ENCODE measurements at places on chromosomes 2 and 18.
A peak's percentile ranks its signal among the peaks of the same experiment; 100 is the strongest.

DNA sequence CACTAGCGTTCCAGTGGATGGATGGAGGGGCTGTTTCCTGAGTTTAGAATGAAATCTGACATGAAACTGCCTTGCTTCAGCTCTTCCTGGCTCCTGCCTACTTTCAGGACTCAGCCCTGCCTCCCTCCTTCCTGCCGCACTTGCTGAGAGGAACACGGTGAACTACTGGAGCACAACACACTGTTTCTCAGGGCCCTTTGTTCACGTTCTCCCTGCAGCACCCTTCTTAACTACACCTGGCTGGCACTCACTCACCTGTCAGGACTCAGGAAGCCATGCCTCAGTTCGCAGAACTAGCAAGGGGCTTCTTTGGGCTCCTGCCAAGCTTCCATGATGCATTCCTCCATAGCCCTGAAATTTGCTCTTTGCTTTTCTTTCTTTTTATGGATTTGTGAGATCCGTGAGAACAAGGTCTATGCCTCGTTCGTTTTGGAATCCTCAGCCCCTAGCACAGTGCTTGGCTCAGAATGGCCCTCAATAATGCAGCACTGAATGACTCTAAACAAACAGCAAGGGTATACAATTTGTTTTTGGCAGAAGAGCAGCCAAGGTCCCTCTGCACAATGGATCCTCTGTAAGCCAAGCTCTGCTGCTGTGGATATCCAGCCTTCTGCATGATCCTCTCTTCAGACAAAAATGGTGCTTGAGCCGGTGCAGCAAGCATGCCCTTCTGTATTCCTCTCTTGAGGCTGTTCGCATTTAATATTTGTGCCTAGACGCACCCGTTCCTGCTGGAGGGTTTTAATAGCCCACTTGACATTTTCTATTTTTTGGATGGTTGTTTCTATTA, 357.0 kb downstream of the TSN start:
- DNase-seq: no peak

DNA sequence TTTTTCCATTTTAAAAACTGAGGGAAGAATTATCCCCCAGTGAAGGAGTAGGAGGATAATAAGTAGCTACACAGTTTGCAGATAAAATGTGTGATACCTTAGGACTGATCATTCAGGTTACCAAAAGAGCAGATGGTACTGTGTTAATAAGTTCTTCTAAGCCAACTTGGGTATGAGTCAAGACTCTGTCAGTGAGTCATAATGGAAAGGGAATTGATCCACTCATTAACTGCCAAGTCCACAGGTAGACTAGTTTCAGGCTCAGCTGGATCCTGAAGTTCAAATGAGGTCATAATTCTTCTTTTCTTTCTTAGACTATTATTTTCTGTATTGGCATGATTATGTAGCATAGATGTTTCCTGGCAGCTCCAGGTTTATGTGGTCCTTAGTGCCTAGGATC, 142.4 kb upstream of the ALPP start:
- DNase-seq: no peak

GRCh38 chr2:191724015-191724414, 46.1 kb downstream of the NABP1 start:
- no peak for DNase-seq

DNA sequence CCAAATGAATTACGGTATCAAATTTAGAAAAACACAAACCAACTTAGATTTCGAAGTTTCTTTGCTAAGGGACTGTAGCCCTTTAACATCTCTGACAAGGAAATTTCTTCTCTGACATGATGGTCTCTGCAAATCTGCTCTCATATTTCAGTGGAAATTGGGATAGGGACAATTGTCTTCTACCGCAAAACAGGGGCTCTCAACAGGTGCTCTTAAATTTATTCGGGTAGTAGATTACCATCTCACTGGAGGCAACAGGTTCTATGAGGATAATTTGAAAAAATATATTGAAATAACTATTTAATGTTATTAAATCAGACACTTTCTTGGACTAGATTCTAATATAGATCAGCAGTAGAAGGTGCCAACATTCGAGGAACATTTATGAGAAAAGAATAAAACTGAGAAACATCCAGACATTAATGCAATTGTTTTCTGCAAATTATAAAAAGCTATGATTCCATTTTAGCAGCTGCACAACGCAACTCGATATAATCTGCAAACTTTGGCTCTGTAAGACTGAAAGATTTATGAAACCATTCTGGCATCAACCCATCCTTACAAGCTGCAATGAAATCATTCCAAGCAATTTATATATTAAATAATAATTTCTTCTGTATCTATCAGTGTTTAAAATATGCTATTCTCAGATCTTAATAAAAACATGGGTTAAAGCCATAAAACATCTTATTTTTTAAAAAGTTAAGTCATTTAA, 10.0 kb upstream of the BCL2 start:
- DNase-seq: no peak

- DNase-seq: no peak
Observed at GRCh38 chr2:173094731-173095130, 19.1 kb downstream of the MAP3K20 start.

DNA sequence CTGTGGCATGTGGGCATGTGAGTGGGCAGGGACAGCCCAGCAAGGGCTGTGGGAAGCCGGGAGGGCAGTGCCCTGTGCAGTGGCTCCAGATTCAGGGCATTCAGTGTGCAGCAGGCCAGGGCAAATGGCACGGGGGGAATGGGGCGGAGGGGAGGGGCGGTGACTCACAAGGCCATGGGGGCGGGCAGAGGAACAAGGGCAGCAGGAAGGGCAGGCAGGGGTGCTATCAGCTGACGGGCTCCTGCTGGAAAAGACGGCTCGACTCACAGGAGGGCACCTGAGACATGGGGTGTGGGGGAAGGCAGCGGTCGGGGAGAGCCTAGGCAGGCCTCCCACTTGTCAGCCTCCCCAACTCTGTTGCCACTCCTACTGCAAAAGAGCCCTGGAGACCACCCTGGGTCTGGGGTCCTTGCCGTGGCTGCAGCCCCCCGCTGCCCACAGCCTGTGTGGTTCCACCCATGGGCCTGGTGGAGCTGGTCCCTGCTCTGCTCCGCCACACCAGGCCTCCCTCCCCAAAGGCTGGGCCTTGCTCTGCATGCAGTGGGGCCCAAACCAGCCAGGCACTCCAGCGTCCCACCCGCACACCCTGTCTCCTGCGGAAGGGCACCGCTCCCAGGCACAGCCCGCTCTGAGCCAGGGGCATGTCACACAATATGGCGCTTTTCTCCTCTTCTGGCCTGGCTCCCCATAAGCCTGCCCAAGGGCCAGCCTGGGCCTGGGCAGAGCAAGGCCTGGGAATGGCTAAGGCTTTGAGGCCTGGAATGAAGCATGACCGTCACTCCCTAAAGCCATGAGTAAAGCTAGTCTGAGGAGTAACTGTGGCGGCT, 25.9 kb downstream of the HS6ST1 start:
- DNase-seq: no peak

DNA sequence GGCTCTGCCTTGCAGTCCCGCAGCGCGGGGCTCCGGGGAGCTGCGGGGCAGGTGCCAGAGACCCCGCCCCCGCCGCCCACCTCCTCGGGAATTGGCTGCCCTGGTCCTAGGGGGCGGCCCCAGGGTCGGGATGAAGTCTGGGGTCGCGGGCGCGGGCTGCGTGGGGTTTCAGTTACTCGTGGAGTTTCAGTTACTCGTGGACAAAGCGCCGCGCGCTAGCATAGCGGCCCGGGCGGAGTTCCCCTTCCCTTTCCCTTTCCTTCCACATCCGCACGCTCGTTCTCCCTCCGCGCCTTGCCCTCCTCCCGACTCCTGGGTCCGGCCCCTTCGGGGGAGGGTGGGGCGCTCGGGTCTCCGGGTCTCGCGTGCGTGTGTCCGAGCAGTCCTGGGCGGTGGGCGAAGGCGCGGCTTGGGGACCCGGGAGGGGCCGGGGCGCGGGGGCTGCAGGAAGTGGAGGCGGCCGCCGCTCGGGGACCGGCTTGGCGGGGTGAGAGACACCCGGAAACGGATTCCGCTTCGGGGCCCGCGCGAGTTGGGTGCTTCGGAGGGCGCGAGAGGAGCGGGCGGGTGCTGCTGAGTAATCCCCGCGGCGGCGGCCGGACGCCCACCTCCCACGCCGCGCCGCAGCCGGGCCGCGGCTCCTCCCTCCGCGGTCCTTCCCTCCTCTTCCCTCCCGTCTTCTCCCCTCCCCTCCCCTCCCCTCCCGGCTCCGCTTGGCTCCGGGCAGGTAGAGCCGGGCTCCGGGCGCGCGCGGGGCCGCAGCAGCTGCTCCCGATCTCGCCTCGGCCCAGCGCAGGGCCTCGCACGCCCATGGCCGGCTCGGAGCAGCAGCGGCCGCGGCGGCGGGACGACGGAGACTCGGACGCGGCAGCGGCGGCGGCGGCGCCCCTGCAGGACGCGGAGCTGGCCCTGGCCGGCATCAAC, at the start of gene TTC39C:
TTC39C (plus strand) TSS at position 693 of the 924 bp plus-strand sequence; CDS start at position 811, 118 bp downstream.
- peak; percentile 86 for DNase-seq

DNA sequence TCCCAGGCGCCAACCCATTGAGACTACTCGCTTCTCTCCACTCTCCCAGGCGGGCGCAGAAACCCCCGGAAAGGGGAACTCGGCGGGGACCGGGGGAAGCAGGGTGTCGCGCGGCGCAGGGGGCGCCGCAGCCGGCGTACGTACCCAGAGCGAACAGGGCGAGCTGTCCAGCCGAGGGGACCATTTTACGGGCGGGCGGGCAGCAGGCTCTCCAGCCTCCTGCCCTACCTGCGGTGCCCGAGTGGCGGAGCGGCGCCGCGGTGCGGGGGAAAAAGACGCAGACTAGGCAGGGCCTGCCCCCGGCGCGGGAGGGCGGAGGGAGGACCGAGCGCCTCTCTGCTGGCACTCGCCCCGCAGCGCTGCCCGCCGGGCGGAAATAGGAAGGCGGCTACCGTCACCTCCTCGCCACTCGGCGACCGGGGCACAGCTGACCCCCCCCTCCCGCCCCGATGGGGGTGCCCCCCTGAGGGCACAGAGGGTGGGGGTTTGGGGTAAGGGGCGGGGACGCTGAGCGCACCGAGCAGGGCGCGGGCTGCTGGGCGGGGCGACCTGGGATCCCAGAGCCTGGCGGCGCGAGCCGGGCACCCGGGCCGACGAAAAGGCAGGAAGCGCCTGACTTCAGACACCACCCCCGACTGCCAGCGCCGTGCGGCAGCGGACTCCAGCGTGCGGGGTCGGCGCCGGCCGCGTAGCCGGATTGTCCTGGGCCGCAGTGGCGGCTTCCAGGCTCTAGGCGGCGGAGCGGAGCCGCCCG, at the start of gene TGFA:
TGFA (minus strand) TSS at position 243 of the 754 bp plus-strand sequence; CDS start at position 184, 59 bp downstream.
- DNase-seq: peak; percentile 60

- no peak for DNase-seq
Observed at GRCh38 chr2:16429431-16430145, 236.0 kb downstream of the CYRIA start.

DNA sequence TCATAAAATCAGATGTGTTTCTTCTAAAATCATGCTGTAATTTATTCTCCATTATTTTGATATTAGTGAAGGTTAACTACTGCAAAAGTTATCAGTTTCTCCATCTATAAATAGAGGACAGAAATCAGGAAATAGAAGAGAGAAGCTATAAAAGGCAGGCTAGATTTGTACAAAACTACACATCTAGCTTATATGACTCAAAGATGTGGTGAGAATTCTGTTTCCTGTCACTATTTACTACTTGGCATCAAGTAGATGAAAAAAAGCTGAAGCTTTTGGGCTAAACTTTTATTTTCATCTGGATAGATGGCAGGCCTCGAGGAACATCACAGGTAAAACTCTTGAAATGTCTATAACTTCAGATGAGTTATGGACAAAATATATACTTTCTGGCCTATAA, 49.8 kb upstream of the NAB1 start:
- DNase-seq: no peak

DNA sequence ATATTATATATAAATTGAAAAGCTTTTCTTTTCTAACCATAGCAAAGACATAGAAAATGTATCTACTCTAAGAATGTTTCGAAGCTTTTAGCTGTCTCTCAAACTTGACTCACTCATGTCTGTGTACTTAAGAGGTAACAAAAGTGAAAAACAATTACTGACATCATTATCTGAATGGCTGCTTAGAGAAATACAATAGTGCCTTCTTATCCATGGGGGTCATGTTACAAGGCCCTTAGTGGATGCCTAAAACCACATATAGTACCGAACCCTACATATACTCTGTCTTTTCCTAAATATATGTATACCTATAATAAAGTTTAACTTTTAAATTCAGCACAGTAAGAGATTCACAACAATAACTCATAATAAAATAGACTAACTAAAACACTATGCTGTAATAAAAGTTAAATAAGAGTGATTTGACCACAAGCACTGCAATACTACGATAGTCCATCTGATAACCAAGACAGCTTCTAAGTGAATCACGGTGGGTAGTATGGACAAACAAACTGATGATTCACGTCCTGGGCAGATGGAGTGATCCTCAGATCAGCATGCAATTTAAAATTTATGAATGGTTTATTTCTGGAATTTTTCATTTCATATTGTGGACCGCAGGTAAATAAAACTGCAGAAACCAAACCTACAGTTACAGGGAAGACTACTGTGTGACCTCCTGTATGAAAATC, 246.2 kb downstream of the XIRP2 start:
- no peak for DNase-seq

- DNase-seq: no peak
Observed at GRCh38 chr2:71129114-71129901, 721 bp downstream of the MCEE start.

- no peak for DNase-seq
Observed at GRCh38 chr2:119575439-119575838, 31.2 kb downstream of the CFAP221 start.
